ENCODE measurements at places on chromosomes 11 and 22. TPM values are rescaled to one million over a fixed set of nuclear protein-coding genes. Genes with fewer than 3 reads are reported as not detected.

Gene KCNK4
- total RNA-seq = 0.22 TPM

DNA sequence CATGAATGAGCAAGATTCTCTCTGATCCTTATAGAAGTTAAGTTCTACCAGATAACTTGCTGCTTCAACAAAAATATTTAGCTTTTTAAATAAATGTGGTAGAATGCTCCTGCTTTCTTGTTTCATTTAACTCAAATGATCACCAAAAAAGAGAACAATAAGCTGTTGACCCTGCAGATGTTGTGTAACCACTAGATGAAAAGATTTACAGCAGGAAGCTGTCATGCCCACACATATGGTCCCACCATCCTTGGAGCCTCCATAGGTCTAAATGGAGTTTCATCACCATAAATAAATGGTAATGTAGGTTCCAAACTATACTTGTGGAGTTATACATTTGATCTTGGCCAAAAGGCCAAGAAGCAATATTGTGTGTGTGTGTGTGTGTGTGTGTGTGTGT lies 118.8 kb downstream of the RRAS2 start:
- no peaks in the 10 kb centered on the region for H3K4me1 ChIP-seq
- H3K27ac ChIP-seq = no peak overlapping the region
- no peak for DNase-seq
- no peak overlapping the region for H3K4me3 ChIP-seq
- H3K27me3 ChIP-seq = peaks cover 56% of the 10 kb centered on the region

Gene IGSF22
- not detected for total RNA-seq

DNA sequence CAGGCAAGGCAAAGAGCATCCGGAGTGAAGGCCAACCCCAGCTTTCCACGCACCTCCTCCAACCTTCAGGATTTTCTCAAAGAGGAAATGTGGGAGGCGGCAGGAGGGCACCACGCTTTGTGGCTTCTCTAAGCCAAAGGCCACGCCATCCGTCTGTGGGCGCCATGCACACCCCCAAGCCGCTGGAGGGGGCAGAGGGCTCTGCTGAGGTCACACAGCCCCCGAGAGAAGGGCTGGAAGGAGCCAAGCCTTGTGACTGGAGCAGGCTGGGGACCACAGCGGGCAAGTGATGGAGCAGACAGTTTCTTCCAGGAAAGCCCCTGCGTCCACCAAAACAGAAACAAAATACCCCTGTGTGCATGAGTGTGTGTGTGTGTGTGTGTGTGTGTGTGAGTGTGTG lies 527.4 kb downstream of the BRD1 start:
- DNase-seq = peak; percentile 56
- H3K4me3 ChIP-seq = no peak overlapping the region
- peaks cover 2% of the 10 kb centered on the region for H3K36me3 ChIP-seq
- peaks cover 7% of the 10 kb centered on the region for H3K27me3 ChIP-seq
- H3K27ac ChIP-seq = no peak overlapping the region

Gene KLHL22
- total RNA-seq = 49.3 TPM

Gene NAA40
- 17.7 TPM for total RNA-seq

DNA sequence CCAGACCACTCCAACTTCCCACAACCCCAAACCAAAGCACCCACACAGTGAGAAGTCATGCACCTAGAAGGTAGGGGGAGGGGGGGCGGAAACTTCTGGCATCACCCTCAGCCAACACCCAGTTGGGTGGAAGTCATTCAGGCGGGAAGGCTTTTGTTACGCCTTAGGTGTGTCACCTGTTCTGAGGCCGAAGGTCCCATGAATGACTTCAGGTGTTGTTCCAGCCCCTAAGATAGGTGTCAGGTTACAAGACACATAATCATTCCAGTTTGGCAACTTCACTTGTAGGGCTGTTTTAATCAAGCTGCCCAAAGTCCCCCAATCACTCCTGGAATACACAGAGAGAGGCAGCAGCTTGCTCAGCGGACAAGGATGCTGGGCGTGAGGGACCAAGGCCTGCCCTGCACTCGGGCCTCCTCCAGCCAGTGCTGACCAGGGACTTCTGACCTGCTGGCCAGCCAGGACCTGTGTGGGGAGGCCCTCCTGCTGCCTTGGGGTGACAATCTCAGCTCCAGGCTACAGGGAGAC lies at the start of gene TMPRSS4:
Gene TMPRSS4 (plus strand): TSS at position 325 of the 528 bp plus-strand sequence. CDS start 225 bp downstream, outside the sequence.
- H3K27me3 ChIP-seq = peaks cover 43% of the 10 kb centered on the region
- no peaks in the 10 kb centered on the region for H3K4me1 ChIP-seq
- H3K36me3 ChIP-seq = no peaks in the 10 kb centered on the region
- no peak within 1 kb of the TSS for H3K4me3 ChIP-seq
- H3K27ac ChIP-seq = no peak within 1 kb of the TSS

GRCh38 chr11:72179804-72180396 lies 12.0 kb upstream of the FOLR1 start:
- peaks cover 29% of the 10 kb centered on the region for H3K27me3 ChIP-seq
- no peaks in the 10 kb centered on the region for H3K4me1 ChIP-seq
- no peaks in the 10 kb centered on the region for H3K36me3 ChIP-seq
- DNase-seq = no peak
- H3K4me3 ChIP-seq = no peak overlapping the region

- no peak for DNase-seq
- H3K27ac ChIP-seq = no peak overlapping the region
- no peak overlapping the region for H3K4me3 ChIP-seq
- H3K36me3 ChIP-seq = no peaks in the 10 kb centered on the region
- H3K4me1 ChIP-seq = no peaks in the 10 kb centered on the region
Measured at GRCh38 chr11:21630934-21631478, 561.9 kb upstream of the ANO5 start.

- H3K27ac ChIP-seq = no peak overlapping the region
- no peaks in the 10 kb centered on the region for H3K36me3 ChIP-seq
- H3K4me3 ChIP-seq = no peak overlapping the region
- no peak for DNase-seq
- no peaks in the 10 kb centered on the region for H3K4me1 ChIP-seq
Measured at GRCh38 chr11:119691701-119692539, 37.1 kb downstream of the NECTIN1 start.

Gene PTGDR2
- total RNA-seq = not detected

Data from chondrocyte (in vitro differentiated cells).